ENCODE measurements at places on chromosomes 2 and 18.

DNA sequence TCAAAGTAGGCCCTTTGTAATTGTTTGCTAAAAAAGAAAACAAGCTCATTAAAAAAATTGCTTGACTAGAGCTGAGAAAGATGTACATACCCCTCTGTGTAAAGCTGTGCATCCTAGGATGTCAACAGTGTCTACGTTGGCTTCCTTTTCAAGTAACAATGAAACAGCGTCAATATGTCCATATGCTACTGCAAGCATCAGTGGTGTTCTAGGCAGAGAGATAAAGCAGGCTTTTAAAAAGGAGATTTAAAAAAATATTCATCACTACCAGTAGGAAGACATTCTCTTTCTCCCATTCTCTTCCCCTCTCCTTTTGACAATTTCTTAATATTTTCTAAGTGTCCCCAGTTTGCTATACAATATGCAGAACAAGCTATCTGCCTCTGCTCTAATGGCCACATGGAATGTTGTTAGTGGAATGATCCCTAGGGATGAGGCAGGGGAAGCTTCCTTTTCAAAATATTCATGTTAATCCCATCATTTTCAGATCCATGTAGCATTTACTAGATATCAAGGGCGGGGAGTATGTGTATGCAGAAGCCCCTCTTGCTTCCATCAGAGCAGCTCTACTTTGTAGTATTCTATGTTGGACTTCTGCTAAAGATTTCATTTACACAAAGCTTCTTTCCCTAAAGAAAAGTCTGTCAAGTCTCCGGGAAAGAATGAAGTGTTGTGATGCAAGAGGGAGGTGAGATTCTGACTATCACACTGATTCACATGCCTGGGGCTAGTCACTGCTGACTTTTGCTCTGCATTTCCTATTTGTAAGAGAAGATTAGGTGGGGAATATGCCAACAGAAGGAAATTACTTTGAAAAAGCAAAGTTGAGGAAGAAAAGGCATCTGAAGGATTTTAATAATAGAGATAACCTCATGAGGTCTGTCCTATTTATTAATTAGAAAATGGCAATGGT is 81.5 kb upstream of the PGAP1 start:
- H3K27ac ChIP-seq, result peak overlapping the region; percentile 67
- no peaks in the 10 kb centered on the region for H3K36me3 ChIP-seq
- DNase-seq, result peak; percentile 84
- H3K4me3 ChIP-seq, result no peak overlapping the region
- H3K4me1 ChIP-seq, result peaks cover 7% of the 10 kb centered on the region

DNA sequence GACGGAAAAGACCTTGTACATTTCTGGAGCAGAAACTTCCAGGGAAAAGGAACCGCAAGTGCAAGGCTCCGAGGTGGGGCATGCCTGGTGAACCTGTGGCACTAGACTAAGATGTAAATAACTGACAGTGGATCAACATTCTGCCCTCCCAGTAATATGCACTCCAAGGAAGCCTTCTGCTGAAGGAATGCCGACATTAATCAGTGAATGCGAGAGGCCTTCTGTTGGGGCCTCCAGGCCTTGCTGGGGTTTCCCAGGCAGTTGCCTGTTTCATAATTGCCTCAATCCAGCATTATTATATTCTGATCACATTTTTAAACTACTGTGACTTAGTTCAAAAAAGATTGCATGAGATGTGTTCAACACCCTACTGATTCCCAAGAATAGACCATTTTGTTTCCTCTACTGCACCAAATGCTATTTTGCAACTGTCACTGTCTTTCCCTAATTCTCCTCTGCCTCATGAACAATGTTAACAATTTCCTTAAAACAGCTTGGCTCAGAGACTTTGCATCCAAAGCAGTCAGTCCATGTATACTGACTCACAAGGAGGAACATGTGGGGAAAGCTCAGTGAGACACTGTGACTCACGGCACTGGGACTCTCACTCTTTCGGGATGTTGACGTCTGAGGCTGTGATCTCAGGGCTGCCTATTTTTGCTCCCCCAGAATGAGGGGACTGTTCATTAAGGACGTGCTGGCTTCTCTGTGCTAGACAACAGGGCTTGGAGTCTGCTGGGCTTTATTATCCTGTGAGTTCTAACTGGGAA is 10.5 kb upstream of the DSG2 start:
- no peaks in the 10 kb centered on the region for H3K36me3 ChIP-seq
- no peaks in the 10 kb centered on the region for H3K27me3 ChIP-seq
- peaks cover 14% of the 10 kb centered on the region for H3K4me1 ChIP-seq
- H3K27ac ChIP-seq, result peak overlapping the region; percentile 66
- peak; percentile 84 for DNase-seq
- no peak overlapping the region for H3K4me3 ChIP-seq

DNA sequence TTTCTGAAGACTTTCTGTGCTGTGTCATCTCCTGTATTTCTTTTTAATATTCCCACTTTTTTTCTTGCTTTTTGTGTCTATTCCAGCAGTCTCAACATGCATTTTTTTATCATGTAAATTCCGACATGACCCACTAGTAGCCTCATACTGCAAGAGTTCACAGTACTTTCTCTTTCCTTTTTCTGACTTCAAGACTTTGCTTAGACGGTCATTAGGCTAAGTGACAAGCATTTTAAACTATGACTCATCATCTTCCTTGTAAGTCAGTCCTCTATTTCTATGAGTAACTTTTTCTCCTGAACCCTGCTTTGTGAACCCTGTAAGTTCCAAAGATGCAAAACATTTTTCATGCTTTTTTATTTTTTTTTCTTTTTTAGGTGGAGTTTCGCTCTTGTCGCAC is 381.2 kb downstream of the TXNL1 start:
- DNase-seq, result peak; percentile 27
- H3K36me3 ChIP-seq, result no peaks in the 10 kb centered on the region
- no peak overlapping the region for H3K27ac ChIP-seq
- no peak overlapping the region for H3K4me3 ChIP-seq
- H3K27me3 ChIP-seq, result no peaks in the 10 kb centered on the region
- H3K4me1 ChIP-seq, result no peaks in the 10 kb centered on the region

GRCh38 chr2:27117995-27118524 is 868 bp downstream of the CGREF1 start:
- no peaks in the 10 kb centered on the region for H3K36me3 ChIP-seq
- no peak overlapping the region for H3K27ac ChIP-seq
- no peak overlapping the region for H3K4me3 ChIP-seq
- H3K27me3 ChIP-seq, result peaks cover 36% of the 10 kb centered on the region

GRCh38 chr18:69820538-69820937 is 127.1 kb downstream of the CD226 start:
- H3K36me3 ChIP-seq, result no peaks in the 10 kb centered on the region
- H3K27me3 ChIP-seq, result no peaks in the 10 kb centered on the region
- no peak overlapping the region for H3K27ac ChIP-seq
- H3K4me1 ChIP-seq, result no peaks in the 10 kb centered on the region

GRCh38 chr2:231648579-231649174 is 56.0 kb downstream of the TEX44 start:
- peak; percentile 84 for DNase-seq
- H3K27me3 ChIP-seq, result no peaks in the 10 kb centered on the region
- no peaks in the 10 kb centered on the region for H3K4me1 ChIP-seq
- no peak overlapping the region for H3K4me3 ChIP-seq
- no peaks in the 10 kb centered on the region for H3K36me3 ChIP-seq

DNA sequence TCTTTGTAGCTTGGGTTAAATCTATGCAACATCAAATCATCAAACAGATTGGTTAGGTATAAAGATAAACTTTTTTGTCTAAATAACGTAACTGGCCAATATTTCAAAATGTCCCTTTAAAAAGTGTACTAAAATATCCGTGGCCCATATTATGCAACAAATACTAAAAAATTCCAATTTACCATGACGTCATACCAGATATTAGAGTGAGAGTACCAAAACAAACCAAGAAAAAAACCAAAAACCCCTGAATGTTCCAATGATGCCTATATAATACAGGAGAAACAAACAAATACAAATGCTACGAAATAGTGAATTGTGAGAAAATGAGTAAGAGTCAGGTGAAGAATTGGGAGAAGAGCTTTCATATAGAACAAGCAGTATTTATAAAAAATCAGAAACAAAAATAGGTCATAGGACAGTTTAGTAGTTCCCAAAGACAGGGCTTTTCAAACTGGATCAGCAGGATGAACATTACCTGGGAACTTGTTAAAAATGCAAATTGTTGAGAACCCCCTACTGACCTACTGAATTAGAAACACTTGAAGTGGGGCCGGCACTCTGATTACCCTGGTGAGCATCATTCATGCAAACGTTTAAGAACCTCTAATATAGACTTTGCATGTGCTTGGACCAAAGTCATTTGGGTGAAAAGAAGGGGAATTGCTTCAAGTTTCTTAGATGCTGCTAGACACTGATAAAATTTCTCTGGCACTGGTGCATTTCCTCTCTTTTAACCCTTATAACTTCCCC is 753.7 kb downstream of the DSC3 start:
- DNase-seq, result no peak
- no peaks in the 10 kb centered on the region for H3K27me3 ChIP-seq
- H3K4me1 ChIP-seq, result no peaks in the 10 kb centered on the region
- H3K36me3 ChIP-seq, result no peaks in the 10 kb centered on the region
- H3K4me3 ChIP-seq, result no peak overlapping the region

- no peak overlapping the region for H3K4me3 ChIP-seq
- H3K36me3 ChIP-seq, result peaks cover 4% of the 10 kb centered on the region
- H3K27ac ChIP-seq, result no peak overlapping the region
- peaks cover 5% of the 10 kb centered on the region for H3K4me1 ChIP-seq
- H3K27me3 ChIP-seq, result no peaks in the 10 kb centered on the region
Observed at GRCh38 chr2:218713922-218714321, 3.3 kb downstream of the TTLL4 start.

DNA sequence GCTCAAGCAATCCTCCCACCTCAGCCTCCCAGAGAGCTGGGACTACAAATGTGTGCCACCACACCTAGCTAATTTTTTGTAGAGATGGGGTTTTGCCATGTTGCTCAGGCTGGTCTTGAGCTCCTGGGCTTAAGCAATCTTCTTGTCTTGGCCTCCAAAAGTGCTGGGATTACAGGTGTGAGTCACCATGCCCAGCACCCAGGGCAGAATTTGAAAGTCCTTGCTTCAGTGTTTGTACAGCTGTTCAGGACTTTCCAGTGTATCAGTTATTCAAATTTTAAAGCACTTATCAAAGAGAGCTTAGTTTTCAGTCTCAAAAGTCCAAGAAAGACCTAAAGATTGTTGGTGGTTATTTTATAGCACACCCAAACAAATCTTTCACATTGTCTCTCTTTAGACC is 43.6 kb upstream of the VPS54 start:
- peaks cover 7% of the 10 kb centered on the region for H3K4me1 ChIP-seq
- H3K36me3 ChIP-seq, result no peaks in the 10 kb centered on the region
- no peak overlapping the region for H3K4me3 ChIP-seq
- no peaks in the 10 kb centered on the region for H3K27me3 ChIP-seq
- no peak overlapping the region for H3K27ac ChIP-seq
- DNase-seq, result peak; percentile 35

DNA sequence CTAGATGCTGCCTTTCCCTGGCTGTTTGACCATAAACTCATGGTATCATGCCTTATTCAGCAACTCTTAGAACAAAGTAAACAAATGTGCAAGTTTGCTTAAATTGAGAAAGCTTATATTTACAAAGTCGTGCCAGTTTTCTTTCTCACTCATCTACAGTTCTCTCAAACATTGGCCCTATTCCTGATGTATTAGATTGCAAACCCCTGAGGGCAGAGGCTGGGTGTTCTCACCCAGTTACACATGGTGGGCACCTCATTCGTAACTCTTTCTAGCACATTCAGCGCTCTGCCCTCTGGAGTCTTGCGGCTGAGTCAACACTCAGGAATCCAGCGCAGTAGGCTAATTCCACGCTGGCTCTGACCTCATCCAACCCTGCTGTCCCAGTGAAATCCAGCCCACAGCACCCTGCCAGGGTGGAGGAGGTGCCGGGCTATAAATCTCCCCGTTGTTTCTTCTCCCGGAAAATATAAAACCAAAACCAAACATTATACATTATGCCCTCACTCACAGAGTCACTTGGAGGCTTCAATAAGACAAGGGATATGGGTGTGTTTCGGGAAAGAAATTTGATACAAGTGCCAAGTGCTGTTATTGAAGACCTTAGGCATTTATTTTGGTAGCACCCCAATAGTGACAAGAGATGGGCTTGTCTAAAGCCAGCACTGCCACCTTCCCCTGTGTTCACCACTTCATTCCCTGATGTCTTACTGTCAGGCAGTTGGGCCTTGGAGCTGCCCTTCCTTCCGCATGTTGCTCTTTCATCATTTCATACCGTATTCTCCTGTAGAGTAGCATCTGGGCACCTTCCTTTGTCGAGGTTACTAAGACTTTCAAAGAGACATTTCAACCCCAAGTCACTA is 287.4 kb downstream of the PRKCE start:
- no peaks in the 10 kb centered on the region for H3K36me3 ChIP-seq
- H3K27me3 ChIP-seq, result no peaks in the 10 kb centered on the region
- H3K4me3 ChIP-seq, result no peak overlapping the region
- no peak overlapping the region for H3K27ac ChIP-seq
- H3K4me1 ChIP-seq, result peaks cover 10% of the 10 kb centered on the region
- DNase-seq, result peak; percentile 93

DNA sequence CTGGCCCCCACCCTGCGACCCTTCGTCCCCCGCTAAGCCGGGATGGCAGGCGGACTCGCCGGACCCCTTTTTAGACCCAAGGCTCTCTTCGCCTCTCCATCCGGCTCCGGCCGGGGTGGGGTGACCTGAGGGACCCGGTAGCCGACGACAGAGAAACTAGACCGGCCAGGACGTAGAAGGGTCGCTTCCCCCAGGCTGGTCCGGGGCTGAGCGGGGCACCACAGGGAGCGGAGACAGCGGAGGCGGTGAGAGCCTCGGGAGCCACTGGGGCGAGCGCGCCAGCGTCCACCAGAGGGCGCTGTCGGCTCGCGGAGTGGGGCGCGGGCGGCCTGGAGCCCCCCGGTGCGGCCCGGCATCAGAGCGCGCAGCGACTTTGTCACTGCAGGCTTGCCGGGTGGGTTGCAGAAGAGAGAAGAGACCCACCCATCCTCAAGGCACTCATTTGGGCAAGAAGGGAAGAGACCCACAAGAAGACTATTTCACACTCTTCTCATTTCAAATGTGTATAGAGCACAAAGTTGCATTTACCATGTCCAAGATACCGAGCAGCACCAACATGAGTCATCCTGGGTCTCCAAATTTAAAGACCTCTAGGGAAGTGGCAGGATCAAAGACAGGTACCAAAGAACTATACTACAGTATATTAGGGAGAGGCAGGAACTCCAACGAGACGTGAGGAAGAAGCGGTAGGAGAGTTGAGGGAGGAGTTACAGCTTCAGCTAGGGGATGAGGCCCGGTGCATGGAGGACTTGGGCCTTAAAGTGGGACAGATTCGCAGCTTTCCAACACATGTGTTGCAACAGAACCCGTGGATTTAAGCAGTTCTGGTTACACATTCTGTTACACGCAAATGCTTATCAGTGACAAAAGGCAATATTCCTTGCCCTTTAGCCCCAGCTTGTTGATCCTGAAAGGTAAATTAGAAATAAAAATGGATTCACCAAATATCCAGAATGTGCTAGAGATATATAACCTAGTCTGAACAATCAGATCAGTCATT is 7.6 kb upstream of the PRKCE start:
- peak; percentile 61 for DNase-seq
- H3K27me3 ChIP-seq, result no peaks in the 10 kb centered on the region
- no peaks in the 10 kb centered on the region for H3K36me3 ChIP-seq
- no peaks in the 10 kb centered on the region for H3K4me1 ChIP-seq

DNA sequence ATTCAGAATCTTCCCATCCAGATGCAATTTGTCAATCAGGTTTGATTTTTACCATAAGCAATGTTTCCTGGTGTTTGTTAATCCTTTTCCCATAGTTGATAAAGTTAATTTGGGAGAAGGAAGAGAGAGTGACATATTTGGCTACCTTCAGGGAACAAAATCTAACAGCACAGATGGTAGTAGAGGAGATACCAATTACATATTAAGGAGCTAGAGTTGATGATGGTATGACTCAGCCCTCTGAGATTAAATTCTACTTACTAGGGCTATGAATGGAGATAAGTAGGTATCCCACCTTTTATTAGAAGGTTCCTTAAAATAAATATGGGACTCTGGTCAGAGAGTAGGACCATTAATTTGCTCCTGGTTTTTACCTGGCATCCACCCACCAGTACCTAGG is 139.7 kb downstream of the EHBP1 start:
- no peak overlapping the region for H3K27ac ChIP-seq
- H3K36me3 ChIP-seq, result peaks cover 5% of the 10 kb centered on the region
- no peaks in the 10 kb centered on the region for H3K4me1 ChIP-seq
